ENCODE measurements at places on chromosomes 1 and 21. TPM values are rescaled to one million over a fixed set of nuclear protein-coding genes. Genes with fewer than 3 reads are reported as not detected.

GRCh38 chr1:172874950-172875349 is 175.8 kb downstream of the TNFSF18 start:
- no peak for DNase-seq

- no peak for DNase-seq
Measured at GRCh38 chr1:227654858-227655752, 80.0 kb downstream of the JMJD4 start.

- DNase-seq, result no peak
Measured at GRCh38 chr21:37593015-37593414, 226.4 kb downstream of the DYRK1A start.

DNA sequence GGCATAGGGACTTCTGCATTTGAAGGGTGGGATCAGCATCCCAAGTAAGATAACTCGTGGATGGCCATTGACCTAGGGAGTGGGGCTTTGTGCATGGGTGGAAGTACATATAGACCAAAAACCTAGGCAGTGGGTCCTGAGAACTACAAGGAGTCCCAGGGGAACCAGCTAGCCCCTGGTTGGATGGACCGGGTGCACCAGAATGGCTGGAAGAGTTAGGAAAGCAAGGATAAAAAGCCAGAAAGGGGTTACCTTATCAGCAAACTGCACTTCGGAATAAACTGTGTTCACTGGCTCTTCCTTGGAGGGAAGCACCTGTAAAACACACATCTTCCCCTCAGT is 26.6 kb upstream of the SLAMF6 start:
- no peak for DNase-seq

DNA sequence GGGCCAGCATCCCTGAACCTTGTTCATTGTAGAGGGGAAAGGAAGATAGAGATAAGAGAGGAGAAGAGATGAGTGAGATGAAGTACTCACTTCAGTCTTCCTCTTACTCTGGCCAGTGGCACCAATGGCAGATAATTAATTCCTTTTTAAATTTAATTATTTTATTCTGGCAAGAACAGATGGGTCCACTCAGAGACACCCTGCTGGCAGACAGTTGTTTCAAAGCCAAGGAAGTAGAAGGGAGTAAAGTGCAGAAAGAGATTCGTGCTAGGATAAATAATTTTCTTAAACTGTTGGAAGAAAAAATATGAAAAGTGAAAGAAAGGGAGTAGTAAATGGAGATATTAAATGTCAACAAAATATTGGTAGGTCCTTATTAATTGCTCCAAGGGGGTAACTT is 7.7 kb upstream of the GJA5 start:
- DNase-seq, result no peak

GRCh38 chr1:211478376-211478775 is 13.6 kb downstream of the RD3 start:
- no peak for DNase-seq

Gene COL9A2
- total RNA-seq, result 0.45 TPM

Gene SPRR2G
- not detected for total RNA-seq

Gene BEST4
- total RNA-seq, result 0.12 TPM

Data from left ventricle myocardium superior (tissue), 1 donor.